ENCODE measurements at places on chromosomes 11 and 22.

DNA sequence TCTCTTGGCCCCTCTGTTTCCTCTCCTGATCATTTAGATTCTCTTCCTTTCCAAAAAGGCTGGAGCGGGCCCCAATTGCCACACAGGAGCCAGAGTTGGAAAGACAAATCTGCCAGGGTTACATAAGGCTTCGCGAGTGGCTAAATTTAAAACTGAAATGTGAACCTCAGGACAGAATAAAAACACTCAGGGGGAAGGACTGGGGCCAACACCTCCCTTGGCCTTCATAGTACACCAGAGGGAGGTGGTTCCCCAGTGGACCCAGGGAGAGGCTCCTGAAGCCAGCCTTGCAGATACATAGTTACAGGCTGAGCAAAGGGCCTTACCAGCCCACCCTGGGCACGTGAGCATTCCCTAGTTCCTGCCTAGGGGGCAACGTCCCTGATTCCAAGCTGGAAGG is 150.1 kb downstream of the MN1 start:
- DNase-seq = no peak

DNA sequence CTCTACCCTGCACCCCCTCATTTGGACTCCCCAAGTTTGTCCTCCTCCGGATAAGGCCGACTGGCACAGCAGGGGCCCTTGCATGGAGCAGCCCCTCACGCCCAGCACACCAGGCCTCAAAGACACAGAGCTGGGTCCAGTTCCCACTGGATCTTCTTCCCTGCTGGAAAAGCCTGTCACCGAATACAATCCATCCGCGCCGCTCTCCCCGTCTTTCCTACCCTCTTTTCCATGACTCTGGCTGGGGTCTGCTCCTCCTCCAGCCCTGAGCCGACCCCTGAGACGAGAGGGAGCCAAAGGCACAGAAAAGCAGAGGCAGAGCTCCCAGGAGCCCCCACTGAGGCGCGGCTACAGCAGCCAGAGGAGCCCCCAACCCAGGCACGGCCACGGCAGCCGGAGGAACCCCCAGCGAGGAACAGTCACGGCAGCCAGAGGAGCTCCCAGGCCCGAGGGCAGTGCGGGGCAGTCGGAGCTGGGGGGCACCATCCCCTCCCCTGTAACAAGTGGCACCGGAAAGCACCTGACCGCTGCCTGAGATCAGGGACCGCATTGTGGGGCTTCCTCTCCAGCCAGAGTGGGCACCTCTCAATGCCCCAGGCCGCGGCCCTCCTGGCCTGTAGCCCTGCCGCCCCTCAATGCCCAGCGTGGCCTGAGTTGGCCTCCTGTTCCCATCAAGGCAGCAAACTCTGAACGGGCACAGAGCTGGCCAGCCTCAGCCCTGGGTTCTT is 12.0 kb downstream of the ALG12 start:
- no peak for DNase-seq

DNA sequence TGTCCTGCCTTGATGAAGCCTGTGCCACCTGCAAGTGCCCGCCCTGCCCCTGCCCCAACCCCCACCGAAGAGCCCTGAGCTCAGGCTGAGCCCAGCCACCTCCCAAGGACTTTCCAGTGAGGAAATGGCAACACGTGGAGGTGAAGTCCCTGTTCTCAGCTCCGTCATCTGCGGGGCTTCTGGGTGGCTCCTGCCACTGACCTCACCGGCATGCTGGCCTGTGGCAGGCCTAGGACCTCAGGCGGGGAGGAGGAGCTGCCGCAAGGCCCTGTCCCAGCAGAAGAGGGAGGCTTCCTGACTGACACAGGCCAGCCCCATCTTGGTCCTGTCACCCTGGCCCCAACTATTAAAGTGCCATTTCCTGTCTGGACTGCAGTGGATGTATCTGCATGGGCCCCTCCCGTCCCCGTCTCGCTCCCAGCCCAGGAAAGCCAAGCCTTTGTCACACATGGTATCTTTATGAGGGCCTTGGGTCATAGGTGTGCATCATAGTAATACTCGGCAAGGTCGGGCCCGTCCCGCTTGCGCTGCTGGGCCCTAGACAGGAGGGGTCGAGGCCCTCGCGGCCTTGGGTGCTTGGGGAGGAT is 882 bp downstream of the FREY1 start:
- no peak for DNase-seq

GRCh38 chr11:19676475-19677380 is 35.9 kb upstream of the NAV2 start:
- no peak for DNase-seq

GRCh38 chr11:60633645-60634044 is 65.8 kb upstream of the MS4A8 start:
- no peak for DNase-seq

DNA sequence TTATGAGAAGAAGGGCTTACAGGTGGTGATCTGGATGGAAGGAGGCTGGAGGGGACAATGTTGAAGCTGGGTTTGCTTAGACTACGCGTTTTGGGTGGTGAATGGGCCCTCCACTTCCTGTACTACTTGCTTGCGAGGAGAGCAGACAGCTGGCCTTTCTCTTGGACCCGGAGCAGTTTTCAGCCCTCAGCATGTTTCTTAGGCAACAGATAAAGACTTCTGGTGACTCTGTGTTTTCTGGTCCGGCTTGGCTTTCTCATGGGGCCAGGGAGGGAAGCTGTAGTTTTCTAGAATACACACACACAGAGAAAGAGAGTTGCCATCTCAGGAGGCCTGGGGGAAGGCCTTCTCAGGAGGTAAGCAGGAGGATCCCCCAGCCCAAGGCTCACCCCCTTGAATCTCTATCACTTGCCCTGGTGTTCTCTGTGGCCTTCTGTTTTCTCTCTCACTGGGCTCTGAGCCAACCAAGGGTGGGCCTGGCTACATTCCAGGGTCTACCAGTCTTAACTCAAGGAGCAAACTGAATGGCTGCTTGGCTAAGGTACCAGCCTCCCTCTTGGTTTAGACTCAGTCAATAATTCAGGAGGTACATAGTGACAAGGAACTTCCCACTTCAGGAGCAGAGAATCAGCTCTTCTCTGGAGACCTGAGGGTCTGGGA is 2.4 kb downstream of the CCS start:
- DNase-seq = no peak

DNA sequence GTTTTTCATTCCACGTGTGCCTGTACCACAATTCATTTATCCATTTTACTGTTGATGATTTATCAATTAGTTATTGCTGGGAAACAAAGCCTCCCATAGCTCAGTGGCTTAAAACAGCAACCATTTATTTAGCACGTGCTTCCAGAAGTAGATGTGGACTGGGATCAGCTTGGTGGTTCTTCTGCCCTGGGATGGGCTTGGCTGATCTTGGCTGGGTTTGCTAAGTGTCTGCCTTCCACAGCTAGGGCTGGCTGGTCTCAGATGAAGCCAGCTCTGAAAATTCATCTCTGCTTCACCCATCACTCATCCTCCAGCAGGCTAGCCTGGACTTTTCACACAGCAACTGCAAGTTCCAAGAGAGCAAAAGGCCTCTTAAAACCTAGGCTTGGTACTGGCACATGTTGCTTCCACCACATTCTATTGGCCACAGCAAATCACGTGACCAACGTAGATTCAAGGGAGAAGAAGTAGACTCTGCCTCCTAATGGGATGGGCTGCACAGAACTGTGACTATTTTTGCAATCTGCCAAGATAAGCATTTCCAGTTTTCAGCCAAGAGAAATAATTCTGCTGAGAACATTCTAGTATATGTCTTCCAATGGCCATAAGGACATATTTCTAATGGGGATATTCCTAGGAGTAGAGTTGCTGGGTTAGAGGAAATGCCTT is 124.9 kb downstream of the MN1 start:
- no peak for DNase-seq

DNA sequence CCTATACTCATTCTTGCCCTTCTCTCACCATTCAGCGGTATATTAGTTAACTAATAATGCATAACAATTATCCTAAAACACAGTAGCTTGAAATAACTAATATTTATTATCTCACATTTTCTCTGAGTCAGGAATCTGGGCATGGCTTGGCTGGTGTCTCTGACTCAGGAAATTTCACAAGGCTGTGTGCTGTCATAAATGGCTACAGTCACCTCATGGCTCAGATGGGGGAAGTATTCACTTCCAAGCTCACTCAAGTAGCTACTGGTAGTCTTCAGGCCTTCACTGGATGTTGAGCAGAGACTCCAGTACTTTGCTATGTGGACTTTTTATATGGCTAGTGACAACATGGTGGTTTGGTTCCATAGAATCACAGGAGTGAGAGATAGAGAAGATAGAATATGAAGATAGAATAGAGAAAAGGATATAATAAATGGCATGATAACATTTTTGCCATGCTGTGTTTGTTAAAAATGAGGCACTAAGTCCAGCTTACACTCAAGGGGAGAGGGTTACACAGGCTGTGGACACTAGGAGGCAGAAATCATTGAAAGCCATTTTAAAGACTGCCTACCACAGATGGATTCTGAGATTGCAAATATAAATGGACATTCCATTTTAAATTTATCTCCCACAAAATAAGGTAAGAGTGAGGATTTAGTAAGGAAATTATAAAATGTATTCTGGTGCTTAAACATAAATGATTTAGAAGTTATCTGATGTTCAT is 997.8 kb upstream of the CHORDC1 start:
- DNase-seq = no peak

GRCh38 chr22:47201186-47201995 is 438.9 kb downstream of the TBC1D22A start:
- no peak for DNase-seq

- no peak for DNase-seq
Measured at GRCh38 chr11:33001751-33002542, 13.7 kb upstream of the DEPDC7 start.
